ENCODE measurements at places on chromosomes 16 and 17.

DNA sequence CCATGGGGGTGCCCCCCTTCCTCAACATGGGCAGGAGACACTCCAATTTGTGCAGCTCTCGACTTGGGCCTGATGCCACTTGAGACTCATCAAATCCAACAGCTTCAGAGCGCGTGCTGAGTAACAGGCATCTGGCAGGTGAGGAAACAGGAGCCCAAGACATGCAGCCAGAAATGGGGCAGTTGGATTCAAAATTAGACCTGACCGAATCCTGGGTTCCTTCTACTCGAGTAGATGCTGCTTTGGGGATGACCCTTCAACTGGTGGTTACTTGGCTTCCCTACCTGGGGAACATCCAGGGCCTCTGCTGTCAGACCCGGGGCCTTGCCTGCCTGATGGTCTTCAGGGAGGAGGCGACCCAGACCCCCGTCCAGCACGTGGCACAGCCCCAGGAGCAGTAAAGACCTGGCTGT, 488 bp upstream of the NTN3 start:
- DNase-seq, result no peak

- DNase-seq, result no peak
These were observed 7.5 kb downstream of the NFE2L1 start for GRCh38 chr17:48055531-48056245.

GRCh38 chr16:17235147-17235815, 235.5 kb downstream of the XYLT1 start:
- DNase-seq, result no peak

- no peak for DNase-seq
These were observed 29.4 kb downstream of the COPRS start for GRCh38 chr17:31829649-31830048.

DNA sequence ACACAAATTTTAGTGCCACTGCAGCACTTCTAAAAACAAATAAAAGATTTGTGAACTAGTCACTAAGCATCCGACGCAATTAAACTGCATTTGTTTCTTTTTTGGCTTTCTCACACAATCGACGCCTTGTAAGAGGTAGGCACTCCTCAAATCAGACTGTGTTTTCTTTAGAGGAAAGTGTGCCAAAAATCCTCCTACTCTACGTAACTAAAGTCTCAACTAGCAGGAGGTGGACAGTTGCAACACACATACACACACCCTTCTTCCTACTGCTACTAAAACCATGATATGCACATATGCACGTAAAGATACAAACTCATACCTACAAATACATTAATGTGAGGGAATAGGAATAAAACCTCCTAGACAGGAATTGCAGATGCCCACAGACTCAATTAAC, 844.7 kb upstream of the SOX9 start:
- DNase-seq, result no peak

DNA sequence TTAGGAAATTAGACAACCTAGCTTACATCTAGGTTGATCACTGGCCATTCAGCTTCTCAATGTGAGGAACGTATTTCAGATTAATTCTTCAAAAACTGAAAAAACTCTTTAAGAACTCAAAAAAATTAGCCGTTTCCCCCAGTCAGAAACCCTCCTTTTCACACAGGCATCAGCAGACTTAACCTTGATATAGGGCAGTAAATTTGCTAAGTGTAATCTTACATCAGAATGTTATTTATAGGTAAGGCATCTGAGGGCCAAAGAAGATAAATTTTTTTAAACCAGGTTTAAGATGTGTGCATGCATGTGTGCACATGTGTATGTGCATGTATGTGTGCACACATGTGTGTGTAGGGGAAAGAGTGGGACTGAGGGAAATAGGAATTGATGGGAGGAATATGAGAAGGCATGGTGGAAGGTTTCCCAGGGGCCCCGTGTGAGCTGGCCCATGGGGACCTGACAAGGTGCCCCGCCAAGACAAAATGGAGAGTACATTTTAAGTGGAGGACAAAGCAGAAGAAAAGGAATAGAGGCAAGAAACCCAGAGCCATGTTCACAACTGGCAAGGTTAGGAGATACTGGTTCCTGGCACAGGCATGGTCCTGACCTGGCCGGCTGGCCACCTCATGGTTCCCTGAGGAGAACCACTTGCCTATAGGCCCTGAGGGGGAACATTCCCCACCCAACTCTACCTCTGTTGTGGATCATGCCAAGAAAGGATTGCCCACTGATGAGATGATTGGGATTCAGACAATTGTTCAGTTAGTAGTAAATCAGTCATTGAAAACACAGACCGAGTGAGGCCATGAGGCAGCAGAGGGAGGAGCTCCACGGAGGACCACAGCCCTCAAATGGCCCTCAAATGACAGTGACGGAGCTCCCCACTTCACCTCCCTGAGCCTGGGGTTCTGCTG, 33.0 kb downstream of the TEX2 start:
- DNase-seq, result no peak

DNA sequence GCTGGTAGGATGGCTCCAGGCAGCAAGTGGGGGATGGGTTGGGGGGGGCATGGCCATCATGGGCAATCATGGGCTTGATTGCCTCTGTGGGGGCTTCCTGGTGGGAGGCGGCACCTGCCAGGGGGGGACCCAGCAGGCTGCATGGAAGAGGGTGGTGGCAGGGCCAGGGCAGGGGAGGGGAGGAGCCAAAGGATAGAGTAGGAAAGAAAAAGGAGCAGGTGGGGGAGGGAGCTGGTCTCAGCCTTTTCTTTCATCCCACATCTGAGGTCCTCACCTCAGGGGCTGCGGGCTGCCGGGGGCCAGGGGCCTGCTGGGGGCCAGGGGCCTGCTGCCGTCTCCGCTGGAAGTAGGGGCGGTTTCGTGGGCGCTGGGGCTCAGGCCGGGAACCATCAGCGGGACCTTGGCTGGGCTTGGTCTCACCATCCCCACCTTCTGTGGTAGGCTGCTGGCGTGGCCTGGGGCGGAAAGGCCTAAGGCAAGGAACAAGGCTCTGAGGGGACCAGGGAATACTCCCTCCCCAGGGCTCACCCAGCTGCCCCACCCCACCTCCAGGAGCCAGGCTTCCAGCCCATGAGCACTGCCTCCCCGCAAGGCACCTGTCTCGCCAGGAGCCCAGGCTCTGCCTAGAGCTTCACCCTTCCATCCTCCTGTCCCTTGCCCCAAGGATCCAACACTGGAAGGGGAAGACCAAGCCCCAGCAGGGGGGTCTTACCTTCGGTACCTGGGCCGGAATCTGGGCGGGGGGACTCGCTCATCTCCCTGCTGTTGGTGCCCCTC, 5.0 kb downstream of the YBX2 start:
- no peak for DNase-seq

- no peak for DNase-seq
These were observed 2.1 kb upstream of the GPRC5C start for GRCh38 chr17:74429604-74430384.

- no peak for DNase-seq
These were observed 39.6 kb downstream of the CYLD start for GRCh38 chr16:50781518-50781917.

DNA sequence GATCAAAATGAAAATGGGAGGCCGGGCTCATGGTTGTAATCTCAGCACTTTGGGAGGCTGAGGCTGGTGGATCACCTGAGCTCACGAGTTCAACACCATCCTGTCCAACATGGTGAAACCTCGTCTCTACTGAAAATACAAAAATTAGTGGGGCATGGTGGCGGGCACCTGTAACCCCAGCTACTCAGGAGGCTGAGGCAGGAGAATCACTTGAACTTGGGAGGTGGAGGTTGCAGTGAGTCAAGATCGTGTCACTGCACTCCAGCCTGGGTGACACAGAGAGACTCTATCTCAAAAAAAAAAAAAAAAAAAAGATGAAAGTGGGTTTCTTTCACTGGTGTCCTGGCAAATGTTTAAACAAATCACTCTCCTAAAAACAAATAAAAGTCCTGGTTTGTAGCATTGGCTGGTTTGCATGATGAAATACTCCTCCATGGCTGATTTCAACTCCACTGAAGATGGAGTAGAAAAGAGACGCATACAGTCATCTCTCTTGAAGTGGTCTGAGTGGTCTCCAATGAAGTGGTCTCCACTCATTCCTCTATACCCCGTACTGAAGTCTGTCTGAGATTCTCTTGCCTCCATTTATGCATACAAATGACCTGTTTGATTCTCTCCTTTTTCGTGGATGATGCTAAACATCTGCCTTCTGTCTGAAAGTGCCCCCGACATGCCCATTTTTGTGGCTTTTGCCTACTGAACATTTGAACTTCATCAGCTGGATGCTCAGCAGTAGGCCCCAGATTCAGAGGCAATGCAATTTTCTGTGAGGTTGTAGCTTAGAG, 153.0 kb upstream of the FAM20A start:
- DNase-seq, result no peak

DNA sequence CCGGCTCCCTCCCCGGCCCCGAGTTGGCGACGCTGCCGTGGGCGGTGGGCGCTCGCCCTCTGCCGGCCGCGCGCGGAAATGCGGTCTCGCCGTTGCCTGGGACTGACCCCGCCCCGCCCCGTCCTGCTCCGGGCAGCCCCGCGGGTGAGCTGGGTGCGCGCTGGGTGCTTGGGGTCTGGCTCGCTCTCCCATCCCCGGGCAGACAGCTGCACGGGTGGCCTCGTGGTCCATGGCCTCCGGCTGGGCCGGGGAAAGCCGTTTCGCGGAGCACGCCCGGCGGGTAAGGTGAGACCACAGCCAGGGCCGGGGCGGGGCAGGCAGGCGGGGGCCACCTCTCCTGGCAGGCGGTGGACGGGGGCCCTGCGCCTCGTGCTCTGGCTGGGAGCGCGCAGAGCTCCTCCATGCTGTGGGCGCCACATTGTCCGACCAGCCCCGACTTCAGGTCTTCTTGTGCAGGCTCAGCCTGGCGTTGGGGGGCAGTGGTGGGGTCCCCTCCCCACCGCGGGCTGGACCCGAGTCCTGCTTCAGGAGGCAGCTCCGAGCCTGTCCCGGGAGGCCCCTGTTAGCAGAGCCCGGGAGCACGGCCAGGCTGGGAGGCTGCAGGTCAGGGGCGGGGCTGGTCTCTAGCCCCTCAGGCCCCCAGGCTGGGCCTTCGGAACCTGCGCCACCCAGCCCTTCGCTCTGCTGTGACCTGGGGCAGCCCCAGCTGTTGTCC, 7.0 kb upstream of the C1QTNF8 start:
- DNase-seq, result peak; percentile 15

- DNase-seq, result no peak
These were observed 59.8 kb upstream of the FBXO47 start for GRCh38 chr17:39026980-39027451.

- DNase-seq, result no peak
These were observed 9.8 kb downstream of the ELOB start for GRCh38 chr16:2767140-2767731.

GRCh38 chr17:693791-694638, 20.6 kb downstream of the VPS53 start:
- DNase-seq, result no peak

DNA sequence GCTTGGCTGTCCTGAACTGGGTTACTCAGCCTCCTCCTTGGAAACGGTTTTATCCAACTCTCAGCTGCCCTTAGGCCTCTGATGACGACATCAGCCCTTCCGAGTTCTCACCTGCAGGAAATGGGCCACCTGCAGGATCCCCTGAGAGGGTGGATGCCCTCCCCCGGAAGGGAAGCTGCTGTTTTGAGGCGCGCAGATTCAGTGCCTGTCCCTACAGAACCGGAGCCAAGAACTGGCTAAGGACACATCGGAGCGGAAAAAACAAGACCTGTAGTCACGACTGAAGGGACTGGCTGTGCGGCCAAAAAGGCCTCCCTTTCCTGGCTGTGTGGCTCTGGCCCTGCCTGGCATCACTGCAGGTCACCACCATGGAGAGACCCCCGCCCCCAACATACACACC, 11.7 kb upstream of the C16orf95 start:
- no peak for DNase-seq

DNA sequence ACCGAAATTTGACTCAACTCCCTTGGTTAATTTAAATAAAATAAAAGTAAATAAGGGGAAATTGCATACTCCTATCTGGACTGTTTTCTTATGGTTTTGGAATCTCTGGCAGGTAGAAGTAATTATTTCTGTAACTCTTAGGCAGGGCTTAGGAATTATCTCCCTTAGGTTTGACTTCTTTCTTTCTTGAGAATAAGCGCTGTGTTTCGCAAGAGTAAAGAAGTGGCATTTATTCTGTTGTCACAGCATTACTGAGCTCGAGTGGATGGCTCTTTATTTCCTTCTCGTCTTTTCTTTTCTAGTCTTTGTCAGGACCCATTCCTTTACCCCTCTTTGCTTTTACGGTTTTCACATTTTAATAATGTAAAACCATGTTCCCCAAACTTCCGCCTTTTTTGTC, 633.2 kb downstream of the WWOX start:
- DNase-seq, result no peak

DNA sequence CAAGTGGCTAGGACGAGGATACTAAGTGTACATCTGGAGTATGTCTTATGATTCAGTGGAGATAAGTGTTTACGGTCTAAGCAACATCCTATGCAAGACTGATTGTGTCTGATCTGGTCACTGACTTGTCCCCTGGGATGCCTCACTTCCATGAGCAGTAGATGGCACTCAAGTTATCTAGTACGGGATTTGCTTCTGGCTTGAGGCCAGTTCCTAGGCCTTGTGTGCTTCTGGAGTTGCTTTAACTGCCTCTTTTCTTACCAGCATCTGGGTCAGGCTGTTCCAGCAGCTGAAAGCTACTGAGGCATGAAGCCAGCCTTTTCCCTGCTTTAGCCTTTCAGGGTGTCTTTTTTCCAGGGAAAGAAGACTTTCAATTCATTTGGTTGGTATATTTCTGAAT, 23.0 kb downstream of the SUPT6H start:
- peak; percentile 76 for DNase-seq

- no peak for DNase-seq
These were observed 214.1 kb downstream of the HS3ST3B1 start for GRCh38 chr17:14514973-14515372.

GRCh38 chr17:41177727-41178271, at the start of gene KRTAP4-2:
Gene KRTAP4-2 (minus strand): TSS chr17:41178221. CDS start chr17:41178164, 57 bp downstream.
- DNase-seq, result no peak

GRCh38 chr16:49547448-49547847, 173.8 kb downstream of the C16orf78 start:
- no peak for DNase-seq

- no peak for DNase-seq
These were observed 18.4 kb downstream of the PLCG2 start for GRCh38 chr16:81797443-81797842.

DNA sequence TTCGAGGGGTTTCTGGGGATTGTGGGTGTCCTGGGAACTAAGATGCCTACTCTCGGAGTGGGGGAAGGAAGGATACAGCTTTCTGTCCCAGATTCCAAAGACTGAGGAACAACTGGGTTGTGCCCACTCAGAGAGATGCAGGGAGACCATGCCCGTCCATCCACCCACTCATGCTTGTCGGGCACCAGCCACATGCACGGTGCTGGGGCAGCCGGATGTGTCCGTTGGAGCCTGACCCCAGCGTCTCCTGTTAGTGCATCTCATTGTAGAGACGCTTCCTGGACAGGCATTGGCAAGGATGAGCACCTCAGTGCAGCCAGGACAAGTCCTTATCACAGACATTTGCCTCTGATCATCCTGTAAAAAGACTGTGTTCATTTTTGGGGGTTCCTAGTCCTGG, 58.1 kb downstream of the METRNL start:
- DNase-seq, result no peak

DNA sequence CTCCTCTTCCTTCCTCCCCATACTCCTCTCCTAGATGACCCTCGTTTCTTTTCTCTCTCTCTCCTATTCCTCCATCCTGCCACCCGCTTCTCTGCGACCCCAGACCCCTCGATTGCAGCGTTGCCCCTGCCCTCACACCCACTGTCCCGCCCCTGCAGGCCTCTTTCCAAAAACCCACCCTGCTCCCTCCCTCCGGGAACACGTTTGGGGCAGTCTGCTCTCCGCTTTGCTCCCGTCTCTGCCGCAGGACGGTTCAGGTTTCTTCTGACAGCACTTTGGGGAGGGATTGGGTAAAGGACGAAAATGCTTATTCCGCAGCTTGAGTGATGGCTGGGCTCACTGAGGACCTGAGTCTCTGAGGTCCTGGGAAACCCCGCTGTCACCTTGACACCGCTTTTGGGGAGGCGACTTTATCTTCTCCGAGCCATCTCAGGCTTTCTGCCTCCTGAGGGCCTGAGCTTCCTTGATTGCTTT, 690 bp downstream of the NDE1 start:
- DNase-seq, result no peak
